ENCODE measurements at places on chromosomes 16 and 17.

GRCh38 chr16:62853887-62854286, 817.6 kb upstream of the CDH8 start:
- no peak for DNase-seq

- DNase-seq, result no peak
Observed at GRCh38 chr17:54180950-54181349, 358.2 kb downstream of the KIF2B start.

- no peak for DNase-seq
Observed at GRCh38 chr16:55273959-55274358, 50.0 kb upstream of the IRX6 start.

DNA sequence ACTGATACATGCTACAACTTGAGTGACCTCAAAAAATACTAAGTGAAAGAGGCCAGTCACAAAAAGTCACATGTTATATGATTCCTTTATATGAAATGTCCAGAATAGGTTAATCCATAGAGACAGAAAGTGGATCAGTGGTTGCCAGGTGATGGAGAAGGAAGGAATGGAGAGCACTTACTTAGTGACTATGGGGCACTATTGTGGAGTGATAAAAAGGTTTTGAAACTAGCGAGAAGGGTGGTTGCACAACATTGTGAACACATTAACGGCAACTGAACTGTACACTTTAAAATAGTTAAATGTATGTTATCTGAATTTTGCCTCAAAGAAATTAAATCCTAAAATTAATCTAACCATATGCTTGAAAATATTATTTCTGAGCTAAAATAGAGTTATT, 25.9 kb downstream of the AMFR start:
- no peak for DNase-seq

- no peak for DNase-seq
Observed at GRCh38 chr17:66355510-66355909, 53.1 kb downstream of the PRKCA start.

GRCh38 chr16:80014241-80014939, 413.9 kb upstream of the MAF start:
- no peak for DNase-seq

DNA sequence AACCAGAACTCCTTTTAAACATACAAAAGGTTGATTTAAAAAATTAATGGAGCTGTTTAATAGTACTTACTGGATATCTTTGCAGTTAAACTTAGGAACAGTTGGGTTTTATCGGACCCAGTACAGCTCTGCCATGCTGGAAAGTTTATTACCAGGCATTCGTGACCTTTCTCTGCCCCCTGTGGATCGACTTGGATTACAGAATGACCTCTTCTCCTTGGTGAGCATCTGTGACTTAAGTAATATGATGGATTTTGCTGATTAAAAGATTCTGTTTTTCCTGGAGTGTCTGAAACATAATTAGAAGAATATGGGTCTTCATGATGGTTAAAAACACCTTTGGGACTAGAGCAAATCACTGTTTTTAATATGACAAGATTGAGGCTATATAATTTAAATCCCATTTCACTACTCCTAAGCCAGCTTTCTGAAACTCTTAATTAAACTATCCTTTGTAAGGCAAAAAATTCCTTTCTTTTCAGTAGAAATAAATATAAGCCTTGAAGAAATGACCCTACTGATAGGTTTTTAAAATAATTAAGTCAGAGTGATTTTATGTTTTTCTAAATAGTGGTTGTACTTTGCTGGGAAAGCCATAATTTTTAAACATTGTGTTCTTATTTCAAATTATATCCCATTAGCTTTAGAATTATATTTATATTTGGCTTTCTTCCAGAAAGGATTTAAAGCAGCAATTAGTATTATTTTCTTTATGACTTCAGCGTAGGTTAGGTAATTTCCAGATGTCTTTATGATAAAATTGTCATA, 45.7 kb upstream of the KPNB1 start:
- no peak for DNase-seq

GRCh38 chr17:61488878-61489718, 36.9 kb downstream of the TBX4 start:
- no peak for DNase-seq

DNA sequence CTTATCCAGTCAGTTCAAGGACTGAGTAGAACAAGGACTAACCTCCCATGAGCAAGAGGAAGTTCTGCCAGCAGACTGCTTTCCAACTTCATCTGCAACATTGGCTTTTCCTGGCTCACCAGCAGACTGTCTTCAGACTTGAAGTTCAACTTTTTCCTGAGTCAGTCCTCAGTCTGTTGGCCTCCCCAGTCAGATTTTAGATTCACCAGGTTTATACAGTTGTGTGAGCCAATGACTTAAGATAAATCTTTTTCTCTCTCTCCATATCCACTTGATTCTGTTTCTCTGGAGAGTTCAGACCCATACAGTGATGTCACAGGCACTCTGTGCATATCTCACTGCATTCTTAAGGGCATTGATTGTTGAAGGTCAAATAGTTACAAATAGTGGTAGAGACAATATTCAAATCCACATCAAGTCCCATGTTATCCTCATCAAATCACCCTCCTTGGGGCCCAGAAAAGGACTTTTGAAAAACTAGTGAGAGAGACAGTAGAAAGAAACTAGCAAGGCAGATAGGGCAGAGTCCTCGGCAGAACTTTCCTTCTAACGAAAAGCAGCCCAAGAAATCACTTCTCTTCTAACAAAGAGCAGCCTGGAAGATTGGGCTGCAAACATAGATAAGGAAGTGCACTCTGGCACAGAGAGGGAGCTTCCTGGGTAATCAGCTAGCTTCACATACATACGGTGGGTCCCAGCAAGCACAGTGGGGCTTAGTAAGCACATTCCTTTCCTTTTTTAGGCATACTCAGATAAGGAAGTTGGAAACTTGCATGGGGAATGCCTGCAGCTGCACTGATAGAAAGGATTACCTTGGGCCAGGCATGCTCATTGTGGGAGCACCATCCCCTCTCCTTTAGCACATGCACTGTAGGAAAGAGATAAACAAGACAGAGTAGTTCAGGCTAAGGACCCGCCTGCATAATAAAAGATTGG, 132.3 kb upstream of the FAM20A start:
- no peak for DNase-seq

DNA sequence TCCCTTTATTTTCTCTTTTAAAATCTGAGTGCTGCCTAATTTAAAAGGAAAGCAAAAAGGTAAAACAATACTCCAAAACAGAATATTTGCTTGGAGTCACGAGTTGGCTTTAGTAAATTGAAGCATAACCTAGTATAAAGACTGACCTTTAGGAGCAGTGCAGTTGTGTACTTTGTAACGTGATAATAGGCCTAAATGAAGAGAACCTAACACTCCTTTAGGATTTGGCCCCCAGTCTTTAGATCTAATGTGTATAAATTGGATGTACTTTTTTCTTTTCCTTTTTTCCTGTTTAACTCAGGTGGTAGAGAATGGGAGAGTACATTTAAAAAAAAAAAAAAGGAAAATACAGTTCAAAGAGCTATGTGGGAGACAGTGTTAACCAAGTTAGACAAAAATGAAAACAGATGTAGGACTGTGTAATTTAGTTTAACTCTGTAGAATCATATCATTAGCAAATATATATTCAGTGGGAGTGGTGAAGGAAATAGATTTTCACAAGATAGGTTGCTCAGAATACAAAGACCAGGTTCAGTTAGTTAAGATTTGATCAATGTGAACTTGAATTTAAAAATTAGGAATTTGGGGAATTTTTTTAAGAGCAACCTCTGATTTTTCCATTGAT, 16.8 kb downstream of the CPD start:
- no peak for DNase-seq

- DNase-seq, result no peak
Observed at GRCh38 chr16:68700120-68700519, 37.0 kb upstream of the CDH1 start.

GRCh38 chr17:74779948-74780400, 3.8 kb upstream of the NAT9 start:
- no peak for DNase-seq

All from activated CD4-positive, alpha-beta T cell treated with anti-CD3 and anti-CD28 coated beads for 1 hour (primary cell).